NCI-H510A (cell line): ENCODE measurements at places on chromosomes 1 and 21.

DNA sequence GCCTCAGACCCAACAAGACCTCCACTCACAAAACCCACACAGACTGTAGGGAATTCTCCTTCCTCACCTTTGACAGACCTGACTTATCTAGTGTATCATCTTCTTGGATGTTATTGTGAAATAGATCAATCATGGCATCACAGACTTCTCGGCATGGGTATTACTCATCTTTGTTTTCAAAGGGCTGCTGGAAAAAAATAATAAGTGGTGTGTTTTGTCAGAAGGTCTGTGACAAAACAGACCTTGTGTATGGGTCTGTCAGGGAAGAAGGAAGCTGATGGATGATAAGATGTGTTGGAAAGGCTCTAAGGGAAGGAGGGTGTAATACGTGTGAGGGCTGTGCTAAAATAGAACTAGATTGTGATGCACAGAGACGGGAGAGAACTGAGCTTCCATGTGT, 13.9 kb upstream of the S100A7 start:
- DNase-seq: no peak

GRCh38 chr1:36465731-36466369, 1.7 kb upstream of the MRPS15 start:
- DNase-seq: no peak

- peak; percentile 38 for DNase-seq
Measured at GRCh38 chr1:2003541-2004131, at the start of gene CFAP74. Gene CFAP74 (minus strand): TSS chr1:2003786. CDS start chr1:1990956, 12,830 bp downstream.

GRCh38 chr1:2389644-2390043, 1.7 kb downstream of the MORN1 start:
- no peak for DNase-seq

GRCh38 chr1:118862755-118863154, 125.4 kb downstream of the TBX15 start:
- DNase-seq: no peak

DNA sequence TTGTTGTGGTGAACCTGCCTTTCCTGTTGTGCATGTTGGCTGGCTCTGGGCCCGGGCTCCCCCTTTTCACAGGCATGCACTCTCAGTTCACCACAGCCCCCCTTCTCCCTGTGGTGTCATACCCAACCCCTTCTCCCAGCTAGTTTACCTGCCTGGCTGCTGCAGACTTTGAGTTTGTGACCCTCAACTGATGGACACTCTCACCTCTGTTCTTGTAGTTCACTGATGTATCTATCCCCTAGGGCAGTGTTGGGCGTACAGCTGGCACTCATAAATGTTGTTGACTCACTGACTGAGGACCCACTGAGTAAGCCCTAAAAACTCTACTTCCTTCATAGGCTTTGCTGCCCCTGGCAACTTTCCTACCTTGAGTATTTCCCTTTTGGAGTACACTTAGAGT, 54.9 kb downstream of the WDR64 start:
- no peak for DNase-seq

DNA sequence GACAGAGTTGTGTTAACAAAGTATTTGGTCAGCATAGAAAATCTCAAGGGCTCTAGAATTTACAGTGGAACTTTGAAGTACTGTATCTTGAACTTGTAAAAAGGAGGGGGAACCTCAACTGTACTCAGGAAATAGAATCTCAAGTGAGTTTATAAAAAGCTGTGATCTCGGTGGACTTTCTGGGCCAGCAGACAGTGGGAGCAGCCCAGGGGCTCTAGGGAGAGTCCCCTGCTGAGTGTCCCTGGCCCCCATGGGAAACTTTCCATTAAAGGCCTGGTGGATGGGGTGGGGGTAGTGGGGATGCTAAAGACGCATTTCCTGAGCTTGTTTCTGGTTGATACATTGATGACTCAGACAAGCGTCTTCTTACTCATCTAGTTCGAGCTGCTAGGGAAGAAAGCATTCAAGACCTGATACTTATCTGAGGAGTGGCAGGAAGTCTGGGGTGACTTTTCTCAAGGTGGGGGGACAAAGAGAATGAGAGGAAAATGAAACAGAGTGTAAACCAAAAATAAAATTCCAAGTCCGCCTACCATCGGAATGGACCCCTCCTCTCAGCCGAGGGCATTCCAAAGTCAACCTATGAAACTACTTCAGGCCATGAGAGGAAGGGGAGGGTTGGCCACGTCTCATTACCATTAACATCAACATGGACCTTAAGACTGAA, 65.5 kb downstream of the NID1 start:
- no peak for DNase-seq

DNA sequence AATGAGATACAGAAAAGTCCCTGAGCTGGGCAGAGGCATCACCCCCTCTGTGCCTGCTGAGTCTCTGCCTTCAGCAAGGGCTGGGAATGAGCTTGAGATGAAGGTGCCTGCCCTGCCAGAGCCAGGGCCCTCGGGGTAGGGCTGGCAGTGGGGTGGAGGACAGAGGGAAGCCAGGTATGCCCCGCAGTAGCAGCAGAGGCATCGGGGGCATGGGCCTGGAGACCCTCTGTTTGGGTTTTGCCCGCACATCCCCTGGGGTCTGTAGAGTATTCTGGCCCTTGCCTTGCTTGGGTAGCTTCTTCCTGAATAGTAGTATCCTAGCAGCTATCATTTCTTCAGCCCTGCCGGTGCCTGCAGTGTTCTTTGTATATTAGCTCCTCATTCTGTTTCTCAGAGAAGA, 33.0 kb downstream of the QSOX1 start:
- DNase-seq: no peak

- no peak for DNase-seq
Measured at GRCh38 chr1:239633432-239633831, 247.1 kb downstream of the CHRM3 start.

- DNase-seq: peak; percentile 7
Measured at GRCh38 chr1:88973520-88974137, 18.8 kb downstream of the KYAT3 start.
